ELF-1 (cell line): ENCODE measurements at places on chromosomes 16 and 17.
A peak's percentile ranks its signal among the peaks of the same experiment; 100 is the strongest.

DNA sequence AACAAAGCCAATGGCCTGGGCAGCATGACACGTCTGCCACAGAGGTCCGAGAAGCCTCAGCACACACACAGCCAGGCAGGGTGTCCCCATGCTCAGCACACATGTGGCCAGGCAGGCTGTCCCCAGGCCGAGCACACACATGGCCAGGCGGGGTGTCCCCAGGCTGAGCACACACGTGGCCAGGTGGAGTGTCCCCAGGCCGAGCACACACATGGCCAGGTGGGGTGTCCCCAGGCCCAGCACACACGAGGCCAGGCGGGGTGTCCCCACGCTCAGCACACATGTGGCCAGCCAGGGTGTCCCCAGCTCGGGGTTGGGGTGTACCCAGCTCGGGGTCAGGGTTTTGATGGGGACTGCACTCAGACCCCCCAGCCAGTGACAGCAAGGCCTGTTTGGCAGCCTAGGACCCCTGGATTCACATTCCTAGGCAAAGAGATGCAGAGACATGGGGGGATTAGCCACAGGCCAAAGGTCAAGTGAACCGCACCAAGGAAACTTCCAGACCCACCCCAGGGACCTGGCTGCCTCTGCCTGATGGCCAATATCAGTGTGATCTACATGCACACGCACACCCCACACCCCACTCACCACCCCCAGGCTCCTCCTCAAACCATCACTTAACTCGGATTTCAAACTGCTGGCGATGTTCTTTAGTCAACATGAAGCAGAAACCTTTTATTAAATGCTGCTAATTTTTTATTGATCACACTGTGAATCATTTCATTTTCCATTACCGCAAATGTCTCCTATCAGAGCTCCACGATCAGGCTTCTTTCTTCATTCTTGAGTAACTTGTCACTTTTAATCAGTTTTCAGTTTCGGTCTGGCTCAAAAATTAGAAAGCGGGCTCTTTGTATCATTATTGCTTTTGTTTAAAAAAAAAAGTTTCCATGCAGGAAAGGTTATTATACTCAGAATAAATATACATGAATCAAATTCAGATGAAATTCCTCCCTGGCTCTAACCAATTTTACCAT lies 111.4 kb downstream of the ZNF423 start:
- DNase-seq = no peak

DNA sequence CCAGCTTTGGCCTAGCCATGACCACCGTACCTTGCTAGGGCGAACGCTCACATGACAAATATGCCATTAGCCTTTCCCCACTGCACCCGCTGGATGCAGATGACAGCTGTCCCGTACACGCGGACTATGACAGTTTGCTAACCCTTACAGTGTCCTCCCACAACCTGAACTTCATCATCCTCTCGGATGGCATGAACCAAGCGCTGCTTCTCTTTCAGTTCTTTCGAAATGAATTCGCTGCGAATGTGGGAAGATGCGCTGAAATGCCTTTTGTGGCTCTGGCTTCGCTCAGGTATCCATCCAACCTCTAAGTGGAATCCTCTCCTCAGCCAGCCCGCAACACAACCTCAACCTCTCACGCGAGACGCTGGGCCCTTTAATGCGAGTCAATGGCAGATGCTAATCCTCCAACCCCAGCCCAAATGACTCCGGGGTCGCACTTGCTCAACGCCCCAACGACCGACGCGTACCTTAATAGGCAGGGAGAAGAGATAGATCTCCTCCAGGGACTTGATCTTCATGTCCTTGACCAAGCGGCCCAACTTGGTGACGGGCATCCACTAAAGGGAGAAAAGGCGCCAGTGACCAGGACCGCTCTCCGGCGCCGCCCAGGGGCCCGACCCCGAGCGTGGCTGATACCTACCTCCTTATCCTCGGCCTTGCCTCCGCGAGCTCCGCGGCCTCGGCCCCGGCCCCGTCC lies 670 bp downstream of the RPS2 start:
- DNase-seq = peak; percentile 35

- peak; percentile 54 for DNase-seq
These were observed 99.4 kb downstream of the CYLD start for GRCh38 chr16:50841081-50841886.

DNA sequence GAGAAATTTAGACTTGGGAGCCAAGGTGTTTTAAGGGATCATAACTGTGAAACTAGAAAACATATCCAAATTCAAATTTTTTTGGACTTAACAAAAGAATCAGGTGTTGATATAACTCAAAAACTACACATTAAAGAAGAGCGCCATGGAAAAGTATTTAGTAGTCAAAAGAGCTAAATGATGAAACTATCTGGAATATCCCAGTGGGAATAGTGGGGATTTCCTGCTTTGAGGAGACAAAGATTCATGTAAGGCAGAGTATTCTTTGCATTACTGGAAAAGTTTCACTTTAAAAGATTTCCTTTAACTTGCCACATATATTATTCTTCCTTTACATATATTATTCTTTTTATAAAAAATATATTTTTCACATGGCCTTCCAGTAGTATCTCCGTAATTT lies 40.3 kb upstream of the VPS4A start:
- no peak for DNase-seq

DNA sequence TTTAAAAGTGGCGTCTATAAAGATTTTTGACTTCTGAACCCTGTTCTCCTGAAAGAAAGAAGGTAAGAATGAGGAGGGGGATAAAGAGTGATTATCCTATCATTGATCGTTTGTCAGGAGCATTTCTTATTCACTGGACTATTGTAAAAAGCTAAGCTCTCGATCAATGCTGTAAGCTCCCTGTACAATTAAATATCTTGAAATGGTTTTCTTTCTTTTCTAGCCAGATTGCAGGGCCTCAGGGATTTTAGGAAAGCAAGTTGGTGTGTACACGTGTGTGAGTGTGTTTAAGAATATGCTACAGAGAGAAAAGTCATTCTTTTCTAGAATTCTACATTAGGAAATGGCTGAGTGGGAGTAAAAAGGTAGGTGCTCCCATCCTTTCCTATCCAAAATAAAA lies 154.5 kb downstream of the AATF start:
- no peak for DNase-seq

GRCh38 chr17:79065105-79065670 lies 9.4 kb upstream of the ENGASE start:
- peak; percentile 27 for DNase-seq

DNA sequence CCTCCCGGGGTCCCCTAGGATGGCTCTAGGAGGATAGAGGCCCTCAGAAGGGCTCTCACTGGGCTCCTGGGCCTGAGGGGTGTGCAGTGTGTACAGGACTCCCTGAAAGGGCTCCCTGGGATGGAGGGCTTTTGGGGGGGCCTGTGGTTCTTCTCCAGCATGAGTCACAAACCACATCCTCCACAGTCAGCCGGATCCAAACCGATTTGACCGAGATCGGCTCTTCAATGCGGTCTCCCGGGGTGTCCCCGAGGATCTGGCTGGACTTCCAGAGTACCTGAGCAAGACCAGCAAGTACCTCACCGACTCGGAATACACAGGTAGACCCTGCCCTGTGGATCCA lies 4.5 kb downstream of the TRPV2 start:
- no peak for DNase-seq

DNA sequence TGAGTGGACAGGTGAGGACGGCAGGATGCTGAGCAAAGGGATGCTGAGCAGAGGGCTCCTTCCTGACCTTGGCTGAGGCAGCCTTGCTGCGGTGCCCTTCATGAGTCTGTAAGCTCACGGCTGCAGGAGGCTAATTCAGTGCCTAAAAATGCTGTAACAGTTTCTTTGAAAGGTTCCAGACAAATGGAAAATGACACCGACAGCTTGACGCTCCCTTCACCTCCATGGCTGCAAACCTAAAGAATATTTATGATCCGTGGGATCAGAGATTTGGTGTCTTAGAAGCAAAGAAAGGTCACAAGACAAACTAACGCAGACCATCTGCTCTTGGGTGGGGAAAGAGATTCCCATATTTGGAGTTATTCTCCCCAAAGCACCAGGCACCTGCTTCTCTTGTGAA lies 28.0 kb downstream of the TOM1L2 start:
- no peak for DNase-seq

DNA sequence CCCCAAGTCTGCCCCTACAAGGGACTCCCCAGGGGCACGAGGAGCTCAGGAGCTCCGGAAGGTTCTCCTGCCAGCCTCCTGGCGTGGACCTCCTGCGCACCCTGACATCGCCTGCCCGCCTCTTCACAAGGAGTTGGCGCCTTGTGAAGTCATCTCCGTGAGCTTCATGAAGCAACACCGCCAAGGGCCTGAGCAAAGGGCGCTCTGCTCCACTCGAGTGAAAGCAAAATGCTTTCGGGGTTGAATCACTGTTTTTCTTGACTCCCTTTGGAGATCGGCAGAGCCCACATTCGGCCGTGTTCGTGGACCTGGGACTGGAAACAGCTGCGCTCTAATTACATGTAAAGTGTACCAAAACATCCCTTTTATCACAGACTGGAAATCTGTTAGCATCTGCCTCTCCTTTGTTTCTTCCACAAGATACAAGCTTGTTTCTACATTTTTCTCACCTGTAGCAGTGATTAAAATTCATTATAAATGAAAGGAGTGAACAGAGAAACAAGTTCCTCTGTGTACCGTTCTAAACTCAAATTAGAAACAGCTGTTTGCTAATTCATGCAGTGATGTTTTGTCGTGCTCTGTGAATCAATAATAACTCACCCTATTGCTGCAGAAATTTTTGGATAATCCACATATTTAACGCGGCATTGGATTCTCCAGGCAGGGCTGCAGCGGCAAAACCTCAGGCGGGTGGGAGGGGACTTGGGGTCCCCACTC lies 203.3 kb downstream of the ZNF423 start:
- DNase-seq = no peak

DNA sequence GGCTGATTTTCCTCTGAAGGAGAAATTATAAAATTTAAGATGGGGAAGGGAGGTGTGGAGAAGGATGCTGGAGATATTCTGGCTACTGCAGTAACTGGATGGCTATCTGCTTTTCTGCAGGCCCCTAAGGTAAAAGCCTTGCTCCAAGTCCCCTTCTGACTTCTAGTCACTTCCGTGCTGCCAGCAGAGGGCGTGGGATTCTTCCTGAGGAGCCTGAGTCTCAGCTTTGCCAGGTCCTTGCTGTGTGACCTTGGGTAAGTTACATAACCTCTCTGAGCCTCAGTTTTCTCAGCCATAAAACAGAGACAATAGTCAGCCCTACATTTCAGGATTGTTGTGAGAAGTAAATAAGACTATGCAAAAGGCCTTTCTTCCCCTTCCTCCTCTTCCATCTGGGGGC lies 24.3 kb upstream of the TMEM220 start:
- peak; percentile 55 for DNase-seq

- peak; percentile 7 for DNase-seq
These were observed 1070.0 kb downstream of the CDH11 start for GRCh38 chr16:64051824-64052223.

- no peak for DNase-seq
These were observed 270.7 kb upstream of the SOX9 start for GRCh38 chr17:71849783-71850768.

DNA sequence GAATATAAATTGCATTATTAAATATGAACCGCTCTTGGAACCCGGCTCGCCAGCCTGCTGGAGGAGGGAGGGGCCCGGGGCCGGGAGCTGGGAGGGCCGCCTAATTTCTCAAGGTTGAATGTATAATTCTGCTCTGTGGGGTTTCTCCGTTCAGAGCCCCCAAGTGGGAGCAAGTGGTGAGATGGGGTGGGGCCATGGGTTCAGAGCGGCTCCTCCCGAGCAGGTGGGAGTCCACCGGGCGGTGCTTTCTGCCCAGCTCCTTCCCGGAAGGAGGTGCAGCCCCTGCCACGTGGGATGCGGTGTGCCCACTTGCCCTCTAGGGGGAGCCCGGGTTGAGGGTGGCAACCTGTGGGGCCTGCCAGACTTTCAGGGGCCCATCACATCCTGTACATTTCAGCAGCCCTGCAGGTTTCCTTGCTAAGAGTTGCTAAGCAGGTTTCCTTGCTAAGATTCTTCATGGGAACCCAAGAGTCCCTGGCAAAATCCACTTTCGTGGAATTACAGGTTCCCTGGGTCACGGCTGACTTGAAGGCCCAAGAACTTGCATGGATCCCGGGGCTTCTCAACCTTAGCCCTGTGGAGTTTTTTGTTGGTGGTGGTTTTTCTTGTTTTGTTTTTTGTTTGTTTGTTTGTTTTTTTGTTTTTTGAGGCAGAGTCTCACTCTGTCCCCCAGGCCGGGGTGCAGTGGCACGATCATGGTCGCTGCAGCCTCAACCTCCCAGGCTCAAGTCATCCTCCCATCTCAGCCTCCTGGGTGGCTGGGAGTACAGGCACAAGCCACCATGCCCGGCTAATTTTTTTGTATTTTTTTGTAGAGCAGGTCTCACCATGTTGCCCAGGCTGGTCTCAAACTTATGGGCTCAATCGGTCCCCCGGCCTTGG lies 196.7 kb upstream of the GSE1 start:
- peak; percentile 81 for DNase-seq

GRCh38 chr16:4623593-4623992 lies 1.0 kb upstream of the MGRN1 start:
- no peak for DNase-seq

GRCh38 chr16:81810361-81810760 lies 31.3 kb downstream of the PLCG2 start:
- DNase-seq = no peak

DNA sequence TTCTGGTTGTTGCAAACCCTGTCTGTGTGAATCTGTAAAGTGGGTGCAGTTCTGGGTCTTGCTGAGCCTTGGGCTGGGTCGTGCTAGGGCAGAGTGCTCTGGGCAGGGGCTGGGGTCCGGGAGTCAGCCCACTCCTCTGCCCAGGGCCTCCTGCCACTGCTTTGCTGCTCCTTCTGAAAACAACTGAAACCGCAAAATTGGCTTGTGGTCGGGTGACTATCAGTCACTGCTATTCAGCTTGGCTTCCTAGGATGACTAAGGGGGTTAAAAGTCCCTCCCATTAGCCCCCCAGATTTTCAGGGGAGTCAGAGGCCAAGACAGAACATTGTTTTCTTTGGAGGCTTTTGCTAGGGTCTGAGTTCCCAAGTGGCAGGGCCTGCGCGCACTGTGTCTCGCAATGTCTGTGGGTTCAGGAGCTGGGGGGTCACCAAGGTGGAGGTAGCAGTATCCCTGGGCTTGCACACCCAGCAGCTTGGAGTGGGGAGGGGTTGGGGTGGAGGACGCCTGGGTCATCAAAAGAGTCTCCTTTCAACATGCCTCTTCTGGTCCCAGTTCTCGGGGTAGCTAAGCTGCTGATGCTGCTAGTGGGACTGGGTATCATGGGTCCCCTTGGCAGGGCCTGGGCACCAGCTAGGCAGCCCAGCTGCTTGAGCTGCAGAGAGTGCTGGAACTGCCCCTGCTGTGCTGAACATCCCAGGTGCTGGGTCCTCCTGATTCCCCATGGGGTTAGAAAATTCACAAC lies 13.5 kb upstream of the TBX21 start:
- no peak for DNase-seq
